ENCODE measurements at places on chromosomes 3 and 15.
A peak's percentile ranks its signal among the peaks of the same experiment; 100 is the strongest.

DNA sequence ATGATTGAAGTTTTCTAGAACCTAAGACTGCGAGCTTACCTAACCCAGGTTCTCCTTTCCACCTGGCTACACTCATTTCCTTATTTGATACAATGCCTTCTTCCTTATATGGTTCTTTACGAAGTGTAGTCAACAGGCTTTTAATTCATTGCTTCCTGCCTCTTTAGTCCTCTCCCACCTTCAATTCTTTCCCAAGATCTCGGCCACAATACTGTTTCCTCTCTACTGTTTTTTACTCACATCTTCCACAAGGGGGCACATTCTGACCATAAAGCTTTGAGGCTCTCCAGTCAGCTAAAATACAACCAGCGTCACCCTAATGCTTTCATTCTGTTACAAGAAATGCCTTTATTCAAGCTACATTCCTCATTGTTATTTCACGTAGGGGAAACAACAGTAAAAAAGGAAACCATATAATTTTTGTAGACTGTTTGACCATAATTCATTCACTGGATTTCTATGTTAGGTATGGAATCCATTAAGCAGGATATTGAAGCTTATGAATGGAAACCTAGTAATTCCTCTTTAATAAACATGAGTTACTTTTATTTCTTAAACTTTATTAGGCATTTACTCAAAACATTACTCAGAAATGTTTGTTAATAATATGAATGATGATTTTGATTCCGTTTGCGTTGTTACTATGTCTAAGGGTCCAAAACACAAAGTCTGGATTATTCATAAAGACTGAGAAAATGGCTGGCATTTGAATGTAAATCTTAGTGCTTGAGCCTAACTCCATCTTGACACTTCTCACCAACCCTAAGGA lies 29.5 kb upstream of the VEPH1 start:
- no peak overlapping the region for H3K4me3 ChIP-seq
- H3K27ac ChIP-seq, result no peak overlapping the region
- peak; percentile 17 for DNase-seq

- no peak overlapping the region for H3K4me3 ChIP-seq
- no peak for DNase-seq
- H3K27ac ChIP-seq, result no peak overlapping the region
- no peaks in the 10 kb centered on the region for H3K27me3 ChIP-seq
Observed at GRCh38 chr3:155550391-155550790, 194.5 kb downstream of the PLCH1 start.

- no peaks in the 10 kb centered on the region for H3K4me1 ChIP-seq
- no peak for DNase-seq
- no peak overlapping the region for H3K27ac ChIP-seq
- H3K27me3 ChIP-seq, result no peaks in the 10 kb centered on the region
- H3K36me3 ChIP-seq, result peaks cover 12% of the 10 kb centered on the region
Observed at GRCh38 chr3:179624451-179624850, 19.9 kb downstream of the NDUFB5 start.

DNA sequence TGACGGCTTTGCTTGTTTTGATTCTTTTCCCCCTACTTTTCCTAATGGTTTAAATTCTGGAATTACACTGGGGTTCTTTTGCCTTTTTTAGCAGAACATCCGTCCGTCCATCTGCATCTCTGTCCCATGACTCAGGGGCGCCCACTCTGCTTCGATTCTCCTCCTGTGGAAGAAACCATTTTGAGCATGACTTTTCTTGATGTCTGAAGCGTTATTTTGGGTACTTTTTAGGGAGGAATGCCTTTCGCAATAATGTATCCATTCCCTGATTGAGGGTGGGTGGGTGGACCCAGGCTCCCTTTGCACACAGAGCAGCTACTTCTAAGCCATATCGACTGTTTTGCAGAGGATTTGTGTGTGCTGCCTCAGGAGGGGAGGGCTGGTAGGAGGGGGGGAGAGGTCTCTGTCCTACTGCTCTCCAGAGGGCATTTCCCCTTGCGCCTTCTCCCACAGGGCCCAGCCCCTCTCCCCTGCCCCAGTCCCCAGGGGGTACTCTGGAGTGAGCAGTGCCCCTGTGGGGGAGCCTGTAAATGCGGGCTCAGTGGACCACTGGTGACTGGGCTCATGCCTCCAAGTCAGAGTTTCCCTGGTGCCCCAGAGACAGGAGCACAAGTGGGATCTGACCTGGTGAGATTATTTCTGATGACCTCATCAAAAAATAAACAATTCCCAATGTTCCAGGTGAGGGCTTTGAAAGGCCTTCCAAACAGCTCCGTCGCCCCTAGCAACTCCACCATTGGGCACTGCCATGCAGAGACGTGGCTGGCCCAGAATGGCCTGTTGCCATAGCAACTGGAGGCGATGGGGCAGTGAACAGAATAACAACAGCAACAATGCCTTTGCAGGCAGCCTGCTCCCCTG lies 19.5 kb upstream of the BSN start:
- H3K27me3 ChIP-seq, result no peaks in the 10 kb centered on the region
- no peak overlapping the region for H3K27ac ChIP-seq
- H3K36me3 ChIP-seq, result peaks cover 31% of the 10 kb centered on the region
- no peak for DNase-seq
- no peaks in the 10 kb centered on the region for H3K4me1 ChIP-seq

Measured in B cell (primary cell).